ENCODE measurements at places on chromosomes 7 and 10.

GRCh38 chr7:46970476-46970875 is 611.4 kb downstream of the TNS3 start:
- no peak for DNase-seq

DNA sequence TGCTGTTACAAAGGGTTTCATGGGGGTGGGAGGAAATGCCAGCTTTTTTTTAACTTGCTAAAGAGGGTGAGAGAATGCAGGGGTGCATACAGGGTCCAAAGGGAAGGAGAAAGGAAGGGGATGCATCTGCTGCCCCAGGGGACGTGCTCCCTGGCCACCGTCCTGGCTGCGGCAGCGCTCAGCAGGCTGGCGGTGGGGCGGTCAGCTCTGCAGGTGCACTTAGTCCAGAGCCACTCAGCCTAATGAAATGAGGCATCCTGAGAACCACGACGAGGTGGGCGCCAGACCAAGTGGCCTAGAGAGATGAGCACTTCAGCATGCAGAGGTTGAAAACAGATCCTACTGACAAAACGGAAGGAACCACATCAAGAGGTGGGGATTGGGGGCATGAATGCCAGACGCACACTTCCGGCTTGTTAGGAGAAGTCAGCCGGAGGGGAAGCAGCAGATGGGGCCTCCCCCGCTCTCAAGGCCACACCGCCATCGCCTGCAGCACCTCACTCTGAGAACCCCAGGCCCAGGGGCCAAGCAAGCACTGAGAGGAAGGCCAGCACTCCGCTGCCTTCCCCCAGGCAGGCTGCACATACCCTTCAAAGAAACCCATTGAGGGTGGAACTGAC is 94.5 kb downstream of the MAD1L1 start:
- peak; percentile 16 for DNase-seq

- DNase-seq = no peak
These were observed 2.5 kb upstream of the BTRC start for GRCh38 chr10:101351477-101351876.

GRCh38 chr7:156147756-156148504 is 335.7 kb upstream of the SHH start:
- no peak for DNase-seq

DNA sequence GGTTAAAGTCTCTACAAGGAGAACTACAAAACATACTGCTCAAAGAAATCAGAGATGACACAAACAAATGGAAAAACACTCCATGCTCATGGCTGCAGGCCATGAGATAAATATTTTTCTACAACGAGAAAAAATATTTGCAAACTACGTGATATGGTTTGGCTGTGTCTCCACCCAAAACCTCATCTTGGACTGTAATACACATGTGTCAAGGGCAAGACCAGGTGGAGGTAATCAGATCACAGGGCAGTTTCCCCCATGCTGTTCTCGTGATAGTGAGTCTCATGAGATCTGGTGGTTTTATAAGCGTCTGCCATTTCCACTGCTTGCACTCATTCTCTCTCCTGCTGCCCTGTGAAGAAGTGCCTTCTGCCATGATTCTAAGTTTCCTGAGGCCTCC is 57.8 kb downstream of the COA1 start:
- DNase-seq = no peak

DNA sequence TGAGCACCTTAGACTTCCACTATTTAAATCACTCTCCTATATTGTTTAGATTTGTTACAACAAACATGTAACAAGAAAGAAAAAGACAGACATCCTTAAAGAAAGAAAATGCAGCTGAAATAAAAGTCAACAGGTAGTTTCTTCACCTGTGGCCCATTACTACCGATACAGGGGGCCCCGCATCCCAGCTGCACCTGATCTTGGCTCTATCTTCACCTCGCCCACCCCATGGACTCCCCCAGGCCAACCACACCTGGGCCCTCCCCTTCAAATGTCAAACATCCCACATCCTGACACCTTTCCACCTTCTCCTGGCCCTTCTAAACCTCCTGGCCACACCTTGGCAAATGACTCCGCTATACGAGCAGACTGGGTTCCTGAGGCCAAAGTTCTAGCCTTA is 7.0 kb downstream of the DDX56 start:
- no peak for DNase-seq

- DNase-seq = no peak
These were observed 31.1 kb downstream of the CCDC172 start for GRCh38 chr10:116355341-116355740.

DNA sequence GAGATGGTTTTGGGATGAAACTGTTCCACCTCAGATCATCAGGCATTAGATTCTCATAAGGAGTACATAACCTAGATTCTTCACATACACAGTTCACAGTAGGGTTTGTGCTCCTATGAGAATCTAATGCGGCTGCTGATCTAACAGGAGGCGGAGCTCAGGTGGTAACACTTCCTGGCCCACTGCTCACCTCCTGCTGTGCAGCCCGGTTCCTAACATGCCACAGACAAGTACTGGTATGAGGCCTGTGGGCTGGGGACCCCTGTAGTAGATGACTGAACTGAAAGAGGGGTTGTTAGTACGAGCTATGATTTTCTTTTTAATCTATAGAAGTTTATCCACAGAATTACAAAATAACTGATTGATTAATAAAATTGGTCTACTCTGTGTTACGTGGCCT is 48.1 kb downstream of the DGKB start:
- no peak for DNase-seq

GRCh38 chr7:91463330-91463729 is 199.1 kb downstream of the FZD1 start:
- DNase-seq = no peak

GRCh38 chr10:77546042-77546441 is 91.6 kb downstream of the KCNMA1 start:
- no peak for DNase-seq

- DNase-seq = no peak
These were observed 16.2 kb upstream of the BLNK start for GRCh38 chr10:96287392-96288105.

DNA sequence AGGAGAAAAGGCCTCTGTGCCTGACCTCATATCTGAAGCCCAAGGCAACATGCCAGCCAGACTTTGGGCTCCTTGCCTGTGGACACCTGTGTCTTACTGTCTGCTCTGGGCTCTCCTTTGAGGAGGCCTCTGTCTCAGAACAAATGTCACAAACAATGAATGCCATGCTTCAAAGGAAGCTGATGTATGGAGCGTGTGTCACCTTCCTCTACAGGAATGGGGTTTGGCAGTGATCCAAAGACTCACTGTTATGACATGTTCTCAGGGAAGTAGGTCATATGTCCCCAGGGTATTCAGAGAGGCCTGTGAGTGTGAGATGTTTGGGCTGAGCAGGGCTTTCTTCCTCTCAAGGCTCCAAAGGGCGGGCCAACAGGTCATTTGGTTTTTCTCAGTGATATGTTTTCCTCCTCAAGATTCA is 38.4 kb downstream of the PTPRE start:
- peak; percentile 24 for DNase-seq

DNA sequence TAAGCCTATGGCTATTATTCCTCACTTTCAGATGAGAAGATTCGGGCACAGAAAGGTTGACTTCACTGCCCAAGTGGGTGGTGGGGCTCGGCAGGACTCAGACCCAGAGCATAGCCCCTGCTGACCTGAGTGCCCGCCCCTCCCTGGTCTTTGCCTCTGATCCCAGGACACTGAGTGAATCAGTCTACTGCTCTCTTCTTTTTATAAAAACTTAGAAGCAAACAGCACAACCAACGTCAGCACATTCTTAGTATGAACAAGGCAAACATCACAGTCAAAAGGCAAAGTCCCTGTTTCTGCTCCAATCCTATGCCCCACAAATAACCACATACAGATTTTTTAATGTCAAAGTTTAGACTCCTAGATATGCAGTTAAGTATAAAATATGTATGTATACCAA is 237.8 kb downstream of the ZMYND11 start:
- peak; percentile 60 for DNase-seq

GRCh38 chr10:107653832-107654287 is 489.4 kb upstream of the SORCS1 start:
- peak; percentile 21 for DNase-seq

Data from fibroblast of skin of right biceps (primary cell).